ENCODE measurements at places on chromosomes 7 and 10.

GRCh38 chr7:129401228-129401966 lies 32.8 kb upstream of the STRIP2 start:
- no peak for DNase-seq

DNA sequence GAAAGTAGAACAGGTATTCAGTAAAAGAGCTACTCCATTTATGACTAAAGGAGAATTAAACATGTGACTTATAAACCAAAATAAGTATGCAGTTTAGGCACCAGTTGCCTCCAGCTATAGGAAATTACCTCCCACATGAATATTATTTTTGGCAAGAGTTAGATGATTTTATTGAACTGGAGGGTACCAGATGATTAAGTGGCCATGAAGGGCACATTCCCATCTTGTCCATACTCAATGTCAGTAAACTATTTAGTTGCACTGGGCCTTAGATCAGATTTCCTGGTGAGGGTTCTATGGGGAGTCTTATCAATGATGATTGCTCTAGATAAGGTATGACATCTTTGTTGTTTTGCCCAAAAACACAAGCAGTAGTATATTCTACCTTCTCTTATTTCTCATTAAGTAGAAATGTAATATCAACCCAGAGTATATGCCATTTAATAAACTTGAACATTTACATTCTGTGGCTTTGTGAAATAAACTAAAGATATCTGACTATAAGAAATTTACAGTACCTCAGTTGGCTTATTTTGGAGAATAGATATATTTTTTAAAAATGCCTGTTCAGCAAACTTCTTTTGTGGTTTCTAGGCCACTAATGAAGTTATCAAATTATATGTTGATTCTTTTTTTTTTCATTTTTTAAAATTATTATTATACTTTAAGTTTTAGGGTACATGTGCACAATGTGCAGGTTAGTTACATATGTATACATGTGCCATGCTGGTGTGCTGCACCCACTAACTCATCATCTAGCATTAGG lies 145.3 kb downstream of the SEMA3A start:
- no peak for DNase-seq

DNA sequence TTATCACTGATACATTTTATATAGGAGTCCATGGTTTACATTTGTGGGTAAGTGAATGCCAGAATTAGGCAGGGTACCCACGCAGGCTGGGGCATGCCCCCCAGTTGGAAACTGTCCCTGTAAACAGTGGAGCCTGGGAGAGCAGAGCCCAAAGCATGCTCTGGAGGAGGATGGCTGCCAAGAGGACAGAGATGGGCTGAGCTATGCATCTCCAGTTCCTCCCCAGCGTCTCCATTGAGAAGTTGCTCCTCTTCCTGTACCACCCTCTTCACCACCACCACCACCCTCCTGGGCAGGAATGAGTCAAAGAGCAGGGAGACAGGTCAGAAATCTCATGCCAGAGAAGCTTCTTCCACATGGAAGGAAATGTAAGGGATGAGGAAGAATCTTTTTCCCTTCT lies 67.7 kb upstream of the KMT2E start:
- no peak for DNase-seq

GRCh38 chr10:5588080-5588453 lies 63.3 kb downstream of the CALML3 start:
- no peak for DNase-seq

- no peak for DNase-seq
Observed at GRCh38 chr10:87931836-87932230, 68.4 kb downstream of the PTEN start.

- DNase-seq, result no peak
Observed at GRCh38 chr10:89615824-89616223, 29.2 kb downstream of the PANK1 start.

- DNase-seq, result no peak
Observed at GRCh38 chr7:34747867-34748727, 90.1 kb downstream of the NPSR1 start.

GRCh38 chr7:35584990-35585389 lies 109.9 kb downstream of the HERPUD2 start:
- DNase-seq, result no peak

- no peak for DNase-seq
Observed at GRCh38 chr7:36985866-36986400, 261.6 kb upstream of the AOAH start.

- DNase-seq, result no peak
Observed at GRCh38 chr7:131600085-131600881, 43.9 kb upstream of the PODXL start.

GRCh38 chr10:49803988-49804387 lies 41.9 kb upstream of the OGDHL start:
- no peak for DNase-seq

- DNase-seq, result no peak
Observed at GRCh38 chr10:132807621-132808049, 21.7 kb upstream of the NKX6-2 start.

DNA sequence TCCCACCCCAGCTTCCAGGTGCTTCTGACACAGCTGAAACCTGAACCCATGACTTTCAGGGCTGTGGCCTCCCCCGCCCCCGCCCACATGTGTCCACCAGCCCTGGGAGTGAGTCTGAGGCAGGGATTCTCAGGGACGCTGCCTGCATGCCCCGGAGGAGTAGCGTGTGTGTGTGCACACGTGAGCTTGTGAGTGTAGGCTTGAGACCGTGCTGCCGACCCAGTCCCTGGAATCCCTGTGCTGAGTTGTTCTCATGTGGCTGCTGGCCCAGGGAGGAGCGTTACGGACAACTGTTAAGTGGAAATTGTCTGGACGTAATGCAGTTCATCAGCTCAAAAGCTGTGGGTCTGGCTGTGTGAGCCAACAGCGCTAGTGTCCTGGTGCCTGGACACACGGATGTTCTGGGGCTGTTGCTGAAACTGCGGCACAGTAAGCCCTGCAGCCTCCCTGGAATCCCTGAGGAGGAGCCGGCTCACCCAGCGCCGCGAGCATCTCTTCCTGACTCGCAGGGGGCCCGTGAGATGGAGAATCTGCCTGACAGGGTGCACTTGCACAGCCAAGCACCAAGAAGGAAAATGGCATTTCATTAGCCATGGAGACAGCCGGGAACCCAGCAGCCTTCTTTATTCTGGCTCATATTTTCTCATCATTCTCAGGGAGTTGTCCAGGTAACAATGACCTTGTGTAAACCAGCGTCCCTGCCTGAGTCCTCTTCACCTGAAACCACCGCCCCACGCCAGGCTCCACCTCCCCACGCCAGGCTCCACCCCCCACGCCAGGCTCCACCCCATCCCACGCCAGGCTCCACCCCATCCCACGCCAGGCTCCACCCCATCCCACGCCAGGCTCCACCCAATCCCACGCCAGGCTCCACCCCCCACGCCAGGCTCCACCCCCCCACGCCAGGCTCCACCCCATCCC lies 603.9 kb downstream of the PTPRN2 start:
- no peak for DNase-seq

DNA sequence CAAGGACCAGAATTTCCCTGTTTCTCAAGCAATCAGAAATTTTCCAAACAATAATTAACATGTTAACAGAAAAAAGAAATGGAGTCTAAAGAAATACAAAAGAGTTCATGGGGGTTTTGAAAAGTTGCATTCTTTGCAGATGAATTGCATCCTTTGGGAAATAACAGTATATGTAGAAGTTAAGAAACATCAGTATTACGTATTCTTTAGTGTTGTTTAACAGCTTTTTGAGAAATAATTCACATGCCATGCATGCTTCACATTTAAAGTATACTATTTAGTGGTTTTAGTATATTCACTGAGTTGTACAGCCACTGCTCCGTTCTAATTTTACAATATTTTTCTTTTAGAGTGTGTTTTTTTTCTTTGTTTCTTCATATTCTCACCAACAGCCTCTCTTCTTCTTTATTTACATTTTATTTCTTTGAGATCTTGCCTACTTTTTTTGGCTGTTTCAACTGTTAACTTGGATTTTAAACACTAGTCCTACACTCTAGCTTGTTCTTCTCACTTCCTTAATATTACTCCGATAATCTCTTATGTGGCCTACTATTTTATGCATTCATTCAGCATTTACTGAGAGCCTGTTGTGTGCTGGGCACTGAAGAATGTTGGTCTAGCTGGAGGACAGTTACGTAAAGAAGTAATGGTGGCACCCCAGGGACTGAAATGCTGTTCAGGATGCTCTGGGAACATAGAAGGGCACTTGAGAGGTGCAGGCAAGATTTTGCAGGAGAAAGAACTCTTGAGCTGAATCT lies 330.1 kb downstream of the EXOC4 start:
- DNase-seq, result no peak

- no peak for DNase-seq
Observed at GRCh38 chr10:29613791-29614190, 21.0 kb downstream of the SVIL start.

- DNase-seq, result no peak
Observed at GRCh38 chr7:14385074-14385473, 395.6 kb upstream of the ETV1 start.

DNA sequence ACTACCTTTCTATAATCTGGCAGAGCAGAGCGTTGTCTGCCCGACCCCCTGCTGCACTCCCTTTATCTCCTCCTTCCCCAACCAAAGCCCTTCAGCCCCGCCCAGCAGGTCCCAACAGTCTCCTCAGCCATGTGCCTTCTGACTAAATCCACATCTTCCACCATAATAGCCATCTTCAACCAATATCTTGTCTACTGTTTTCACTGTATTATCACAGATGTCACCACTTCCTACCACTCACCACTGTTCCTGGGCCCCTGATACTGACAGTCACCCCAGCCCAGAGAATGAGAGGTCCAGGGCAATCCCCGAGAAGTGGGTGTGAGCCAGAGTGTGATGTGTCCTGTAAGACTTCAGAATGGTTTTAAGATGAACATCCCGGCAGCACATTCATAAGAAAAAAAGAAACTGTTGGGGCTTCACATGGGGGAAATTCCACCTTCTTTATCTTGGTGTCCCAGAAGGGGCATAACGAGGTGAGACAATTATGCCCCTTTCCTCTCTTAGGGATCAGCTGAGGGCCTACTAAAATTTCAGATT lies 25.3 kb downstream of the CCDC6 start:
- DNase-seq, result no peak

GRCh38 chr10:35112571-35112970 lies 14.1 kb upstream of the CREM start:
- no peak for DNase-seq

DNA sequence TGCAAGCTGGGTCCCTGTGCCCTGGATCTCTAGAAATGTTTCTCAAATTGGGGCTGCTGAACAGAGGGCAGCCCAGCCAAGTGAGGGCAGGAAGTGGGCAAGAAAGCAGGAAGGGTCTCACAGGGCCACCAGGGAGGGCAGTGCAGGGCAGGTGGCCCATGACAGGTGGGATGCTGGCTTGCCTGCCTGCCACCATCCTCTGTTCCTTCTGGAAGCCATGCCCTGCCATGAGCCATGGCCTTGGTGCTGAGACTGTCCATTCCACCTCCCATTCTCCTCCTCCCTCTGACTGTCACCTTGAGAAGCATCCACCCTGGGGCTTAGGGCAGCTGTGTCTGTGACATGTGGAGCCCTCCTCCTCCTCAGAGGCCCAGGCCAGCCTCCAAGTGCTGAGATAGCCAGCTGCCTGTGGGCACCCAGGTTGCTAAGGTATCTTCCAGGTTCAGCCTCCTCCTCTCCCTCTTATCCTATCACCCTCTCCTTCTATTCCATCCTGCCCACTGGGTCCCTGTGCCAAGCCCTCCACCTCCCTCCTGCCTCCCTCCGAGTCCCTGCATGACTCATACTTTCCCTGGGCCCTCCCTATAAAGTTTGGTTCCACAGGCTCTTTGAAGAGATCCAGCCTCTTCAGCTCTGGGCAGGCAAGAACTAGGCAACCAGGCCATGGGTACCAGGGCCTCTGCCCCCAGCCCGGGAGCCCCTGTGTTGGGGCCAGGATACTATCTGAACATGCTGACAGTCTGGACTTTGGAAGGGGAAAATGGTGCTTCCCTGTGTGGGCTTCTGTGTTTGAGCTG lies 1.3 kb downstream of the VSIR start:
- DNase-seq, result no peak

DNA sequence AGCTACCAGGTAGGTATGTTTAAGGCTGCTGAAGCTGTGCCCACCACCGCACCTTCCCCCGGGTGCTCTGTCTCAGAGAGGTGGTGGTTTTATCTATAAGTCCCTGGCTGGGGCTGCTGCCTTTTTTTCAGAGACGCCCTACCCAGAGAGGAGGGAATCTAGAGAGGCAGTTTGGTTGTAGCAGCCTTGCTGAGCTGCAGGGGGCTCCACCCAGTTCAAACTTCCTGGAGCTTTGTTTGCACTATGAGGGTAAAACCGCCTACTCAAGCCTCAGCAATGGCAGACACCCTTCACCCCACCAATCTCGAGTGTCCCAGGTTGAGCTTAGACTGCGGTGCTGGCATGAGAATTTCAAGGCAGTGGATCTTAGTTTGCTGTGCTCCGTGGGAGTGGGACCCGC lies 43.6 kb upstream of the CYP2C18 start:
- no peak for DNase-seq

- no peak for DNase-seq
Observed at GRCh38 chr7:132112657-132113056, 463.6 kb downstream of the PLXNA4 start.

DNA sequence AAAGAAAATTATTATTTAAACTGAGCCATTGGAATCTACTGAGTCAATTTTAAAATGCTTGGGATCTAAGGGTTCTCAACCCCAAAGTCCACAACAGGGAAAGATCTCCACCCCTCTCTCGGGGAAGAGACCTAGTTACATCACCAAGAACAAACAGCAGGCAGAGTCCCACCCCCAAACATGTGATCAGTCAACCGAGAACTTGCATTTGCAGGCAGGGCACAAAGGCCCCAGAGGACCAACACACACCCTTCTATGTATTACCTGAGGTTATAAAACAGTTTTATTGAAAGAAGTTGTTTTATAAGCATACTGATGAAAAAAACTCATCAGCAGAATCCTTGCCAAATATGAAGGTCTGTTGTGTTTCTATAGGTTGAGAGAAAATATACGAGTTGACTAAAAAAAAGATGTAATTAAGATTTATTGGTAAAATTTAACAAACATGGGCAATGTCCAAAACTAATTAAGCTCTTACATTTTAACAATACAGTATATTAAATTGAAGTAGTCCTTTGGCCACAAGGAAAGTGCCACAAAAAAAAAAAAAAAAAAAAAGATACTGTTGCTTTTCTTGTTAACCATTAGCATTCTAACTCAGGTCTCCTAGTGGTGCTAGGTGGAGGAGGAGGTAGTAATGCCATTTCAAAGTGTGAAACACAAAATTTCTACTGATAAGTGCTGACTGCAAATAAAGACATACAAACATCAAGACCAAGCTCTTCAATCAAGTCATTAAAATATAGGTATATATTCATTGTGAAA lies 975 bp upstream of the USP54 start:
- DNase-seq, result no peak

DNA sequence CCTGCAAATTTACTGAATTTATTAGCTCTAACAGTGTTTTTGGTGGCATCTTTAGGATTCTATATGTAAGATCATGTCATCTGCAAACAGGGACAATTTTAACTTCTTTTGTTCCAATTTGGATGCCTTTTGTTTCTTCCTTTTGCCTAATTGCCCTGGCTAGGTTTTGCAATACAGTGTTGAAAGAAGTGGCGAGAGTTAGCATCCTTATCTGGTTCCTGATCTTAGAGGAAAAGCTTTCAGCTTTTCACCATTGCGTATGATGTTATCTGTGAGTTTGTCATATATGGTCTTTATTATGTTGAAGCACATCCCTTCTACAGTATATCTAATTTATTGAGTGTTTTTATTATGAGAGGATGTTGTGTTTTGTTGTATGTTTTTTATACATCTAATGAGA lies 301.4 kb downstream of the PTPRN2 start:
- no peak for DNase-seq

GRCh38 chr7:149772956-149773434 lies 393 bp downstream of the ZNF467 start:
- peak; percentile 15 for DNase-seq

- no peak for DNase-seq
Observed at GRCh38 chr7:23938937-23939552, 229.0 kb downstream of the STK31 start.

Data from stimulated activated CD4-positive, alpha-beta T cell treated with anti-CD3 and anti-CD28 coated beads, Interleukin-15, amount 100 ng/mL, for 1 hour (primary cell).